ENCODE measurements at places on chromosomes 6 and 20.
A peak's percentile ranks its signal among the peaks of the same experiment; 100 is the strongest.

GRCh38 chr6:52575502-52575892, 1.4 kb downstream of the TRAM2 start:
- no peak for DNase-seq

DNA sequence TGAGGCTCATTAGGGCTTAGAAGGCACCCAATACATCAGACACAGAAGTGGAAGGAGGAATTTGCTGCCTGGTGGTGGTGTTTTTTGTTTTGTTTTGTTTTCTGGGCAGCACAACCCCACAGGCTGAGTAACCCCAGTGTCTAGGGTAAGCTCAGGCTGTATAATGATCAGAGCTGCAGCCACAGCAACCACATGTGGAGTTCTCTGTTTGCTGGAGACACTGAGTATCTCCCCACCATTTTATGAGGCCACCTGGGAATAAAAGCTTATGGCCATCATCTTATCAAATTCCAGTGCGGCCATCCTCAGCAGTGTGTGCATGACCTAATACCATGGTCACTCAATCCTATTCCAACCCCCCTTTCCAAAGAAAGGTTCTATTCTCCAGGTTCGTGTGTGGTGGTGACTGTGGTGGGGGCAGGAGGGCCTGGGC, 3.4 kb upstream of the DLL1 start:
- no peak for DNase-seq

- no peak for DNase-seq
Measured at GRCh38 chr6:70180183-70180900, 122.5 kb downstream of the COL9A1 start.

- DNase-seq: no peak
Measured at GRCh38 chr20:49983123-49983847, 505 bp downstream of the SNAI1 start.

DNA sequence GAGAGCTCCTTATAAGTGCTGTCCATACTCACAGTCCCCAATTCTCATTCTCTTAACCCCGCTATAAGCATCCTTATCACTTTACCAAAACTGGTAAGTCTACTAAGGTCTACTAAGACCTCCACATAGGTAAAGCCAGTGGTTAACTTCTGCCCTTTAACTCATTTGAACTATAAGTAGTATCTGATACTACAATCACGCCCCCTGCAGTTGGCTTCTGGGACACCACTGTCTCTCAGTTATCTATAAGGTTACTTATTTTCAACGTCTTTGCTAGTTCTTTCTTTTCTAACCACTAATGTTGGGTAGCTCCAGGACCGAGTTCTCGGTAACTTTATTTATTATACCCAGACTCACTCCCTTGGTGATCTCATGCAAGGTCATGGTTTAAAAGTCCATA, 142.6 kb downstream of the ARHGAP18 start:
- DNase-seq: no peak

DNA sequence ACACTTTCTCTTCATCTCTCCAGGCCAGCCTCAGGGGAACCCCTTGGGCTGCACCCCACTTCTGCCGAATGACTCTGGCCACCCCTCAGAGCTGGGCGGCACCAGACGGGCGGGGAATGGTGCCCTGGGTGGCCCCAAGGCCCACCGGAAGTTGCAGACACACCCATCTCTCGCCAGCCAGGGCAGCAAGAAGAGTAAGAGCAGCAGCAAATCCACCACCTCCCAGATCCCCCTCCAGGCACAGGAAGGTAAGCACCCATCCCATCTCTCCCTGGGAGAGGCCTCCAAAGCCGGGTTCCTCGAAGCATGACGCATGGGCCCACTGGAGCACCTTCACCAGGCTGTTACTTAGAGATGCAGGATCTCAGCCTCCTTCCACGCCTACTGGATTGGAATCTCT, 11.3 kb downstream of the MDFI start:
- DNase-seq: no peak

GRCh38 chr6:132139611-132140010, 188.4 kb upstream of the CCN2 start:
- DNase-seq: no peak

- no peak for DNase-seq
Measured at GRCh38 chr20:54517241-54517975, 42.0 kb downstream of the DOK5 start.

- no peak for DNase-seq
Measured at GRCh38 chr20:19231359-19232035, 19.1 kb downstream of the SLC24A3 start.

- no peak for DNase-seq
Measured at GRCh38 chr6:170417881-170418280, 111.3 kb downstream of the FAM120B start.

DNA sequence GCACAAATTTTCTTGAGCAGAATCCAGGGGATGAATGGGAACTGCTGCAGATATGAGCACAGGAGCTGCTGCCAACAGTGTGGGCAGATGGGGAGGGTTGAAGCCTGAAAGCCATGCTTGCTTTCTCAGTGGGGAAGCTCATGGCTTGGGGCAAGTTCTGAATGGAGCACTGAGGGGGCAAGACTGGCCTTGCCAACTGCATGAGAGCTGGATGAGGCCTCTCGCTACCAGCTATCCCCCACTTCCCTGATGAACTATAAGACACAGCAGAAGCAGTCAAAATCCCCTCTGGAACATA, 28.3 kb downstream of the TREM1 start:
- DNase-seq: peak; percentile 28

DNA sequence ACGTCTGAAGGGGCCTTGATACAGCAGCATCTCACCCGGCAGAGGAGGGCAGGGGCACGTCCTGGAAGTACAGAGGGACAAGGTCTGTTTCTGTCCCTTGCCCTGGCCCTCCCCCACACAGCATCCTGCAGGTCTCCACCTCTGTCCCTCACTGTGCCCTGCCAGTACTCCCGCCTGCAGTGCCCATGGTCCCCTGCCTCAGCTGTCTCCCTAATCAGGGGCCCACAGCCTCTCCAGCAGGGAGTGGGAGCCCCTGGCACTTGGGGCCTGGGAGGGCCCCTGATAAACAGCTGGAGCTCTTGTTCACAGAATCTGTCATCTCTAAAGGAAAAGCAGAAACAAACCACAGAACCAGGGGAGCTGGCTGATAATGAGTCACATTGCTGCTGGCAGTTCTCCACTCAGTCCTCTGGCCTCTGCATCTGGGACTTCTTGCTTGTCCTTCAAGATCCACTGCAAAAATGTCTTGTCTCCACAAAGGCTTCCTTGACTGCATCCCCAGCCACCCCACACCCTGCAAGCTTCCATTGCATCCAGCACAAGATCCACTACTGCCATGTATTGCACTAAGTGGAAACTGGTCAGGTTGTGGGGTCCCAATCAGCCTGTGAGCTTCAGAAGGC, 33.2 kb upstream of the TAF8 start:
- DNase-seq: no peak

- DNase-seq: no peak
Measured at GRCh38 chr6:46704562-46704961, 16.9 kb downstream of the TDRD6 start.

DNA sequence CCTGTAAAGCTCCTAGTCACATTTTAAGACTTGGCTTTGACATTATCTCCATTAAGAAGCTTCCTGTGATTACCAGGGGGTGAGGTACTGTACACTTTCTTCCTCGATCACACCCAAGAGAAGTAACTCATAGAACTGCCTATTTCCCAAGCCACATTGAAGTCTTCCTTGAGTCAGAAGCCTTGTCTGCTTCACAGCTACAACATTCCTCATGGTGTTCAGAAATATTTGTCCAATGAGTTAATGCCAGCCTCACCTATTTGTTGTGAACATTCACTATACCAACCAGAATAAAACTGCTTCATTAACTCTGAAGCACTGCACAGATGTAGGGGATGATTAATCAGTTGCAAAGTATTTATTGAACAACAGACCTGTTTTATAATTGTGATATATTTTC, 622.3 kb downstream of the PTPRT start:
- DNase-seq: no peak

GRCh38 chr6:51541847-51542246, 545.6 kb downstream of the PKHD1 start:
- no peak for DNase-seq

DNA sequence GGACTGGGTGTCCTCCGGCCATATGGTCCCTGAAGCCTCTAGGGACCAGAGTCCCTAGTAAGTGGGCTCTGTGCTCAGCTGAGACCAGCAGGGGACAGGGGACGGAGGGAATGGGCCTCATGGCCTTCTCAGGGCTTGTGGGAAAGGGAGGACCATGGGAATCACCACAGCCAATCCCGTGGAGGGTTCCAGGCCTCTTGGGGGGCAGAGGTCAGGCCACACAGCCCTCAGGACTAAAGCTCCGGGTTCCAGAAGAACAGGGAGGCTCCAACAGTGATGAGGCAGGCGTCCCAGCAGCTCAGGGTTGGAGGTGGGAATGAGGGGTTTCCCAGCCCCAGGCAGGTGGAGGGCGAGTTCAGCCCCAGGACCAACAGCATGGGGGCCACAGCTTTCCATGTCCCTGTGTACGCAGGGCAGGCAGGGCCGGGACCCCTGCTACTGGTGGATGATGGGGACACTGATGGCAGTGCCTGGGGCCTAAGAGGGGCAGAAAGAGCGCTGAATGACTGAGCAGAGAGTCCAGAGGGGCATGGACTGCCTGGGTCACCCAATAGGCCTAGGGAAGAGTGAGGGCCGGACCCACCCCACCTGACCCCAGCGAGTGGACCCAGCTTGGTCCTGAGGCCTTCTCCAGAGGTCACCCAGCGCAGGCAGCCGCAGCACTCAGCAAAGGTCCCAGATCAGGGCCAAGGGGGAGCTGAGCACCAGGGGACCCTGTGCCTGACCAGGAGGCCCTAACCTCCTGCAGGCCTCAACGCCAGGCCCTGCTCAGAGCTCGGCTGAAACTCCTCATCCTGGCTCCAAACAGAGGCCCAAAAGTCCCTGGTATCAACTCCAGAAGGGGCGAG, 8.8 kb downstream of the MYL9 start:
- no peak for DNase-seq

GRCh38 chr20:56259948-56260347, 11.4 kb downstream of the MC3R start:
- DNase-seq: no peak

- no peak for DNase-seq
Measured at GRCh38 chr20:11970243-11970836, 52.6 kb downstream of the BTBD3 start.

All from left lobe of liver (tissue), 2 donors.